ENCODE measurements at places on chromosomes 7 and 10. TPM values are rescaled to one million over a fixed set of nuclear protein-coding genes. Genes with fewer than 3 reads are reported as not detected.

CAMK2B gene
- total RNA-seq, result 0.31 TPM

DNA sequence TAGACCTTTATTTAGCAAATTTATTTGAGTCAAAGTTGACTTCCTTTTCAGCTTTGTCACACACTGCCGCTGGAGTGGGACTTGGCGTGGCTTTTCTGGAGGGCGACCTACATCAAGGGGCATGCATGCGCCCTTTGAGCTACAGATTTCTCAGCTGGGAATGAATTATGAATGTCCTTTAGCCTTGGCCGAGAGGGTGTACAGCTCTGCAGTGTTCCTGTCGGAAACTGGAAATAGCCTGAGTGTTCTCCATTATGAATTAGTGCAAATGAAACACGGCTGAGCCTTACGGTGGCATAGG is 79.7 kb downstream of the GLRX3 start:
- DNase-seq, result no peak

DNA sequence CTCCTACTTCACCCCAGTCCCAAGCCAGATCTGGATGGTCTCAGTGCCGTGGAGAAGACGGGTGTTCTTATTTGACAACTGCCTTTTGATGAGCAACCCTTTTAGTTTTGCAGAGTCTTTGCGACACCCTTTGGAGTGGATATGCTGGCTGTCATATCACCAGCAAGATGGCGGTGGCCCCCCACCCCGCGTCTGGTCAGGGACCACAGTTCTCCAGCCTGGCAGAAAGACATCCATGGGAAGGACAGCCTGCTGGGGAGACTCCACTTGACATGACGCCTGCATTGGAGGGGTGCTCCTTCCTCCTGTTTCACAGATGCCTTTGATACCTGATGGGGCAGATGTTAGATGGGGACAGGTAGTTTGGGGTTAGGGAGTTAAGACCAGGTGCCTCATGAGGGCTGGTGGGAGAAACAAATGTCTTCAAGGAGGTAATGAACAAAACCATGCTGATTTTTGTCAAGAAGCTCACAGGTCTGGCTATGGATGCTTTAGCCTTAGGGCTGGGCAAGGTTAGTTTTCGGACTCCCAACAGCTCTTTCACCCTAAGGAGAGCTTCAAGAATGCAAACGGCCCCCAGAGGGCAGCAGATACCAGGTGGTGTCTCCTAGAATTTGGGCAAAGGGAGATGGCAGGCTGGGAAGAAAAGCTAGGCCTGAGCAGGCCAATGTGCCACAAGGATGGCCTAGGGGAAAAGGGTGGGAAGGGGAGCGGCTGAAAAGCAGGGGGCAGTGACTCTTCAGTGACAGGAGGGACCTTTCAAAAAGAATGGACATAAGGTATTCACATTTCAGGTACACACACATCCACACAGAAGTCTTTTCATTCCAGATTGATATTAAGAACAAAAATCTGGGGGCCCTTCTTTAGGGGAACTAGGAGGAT is 95.2 kb downstream of the CLEC2L start:
- DNase-seq, result peak; percentile 61

GRCh38 chr7:158495786-158496185 is 91.8 kb downstream of the PTPRN2 start:
- peak; percentile 80 for DNase-seq

DNA sequence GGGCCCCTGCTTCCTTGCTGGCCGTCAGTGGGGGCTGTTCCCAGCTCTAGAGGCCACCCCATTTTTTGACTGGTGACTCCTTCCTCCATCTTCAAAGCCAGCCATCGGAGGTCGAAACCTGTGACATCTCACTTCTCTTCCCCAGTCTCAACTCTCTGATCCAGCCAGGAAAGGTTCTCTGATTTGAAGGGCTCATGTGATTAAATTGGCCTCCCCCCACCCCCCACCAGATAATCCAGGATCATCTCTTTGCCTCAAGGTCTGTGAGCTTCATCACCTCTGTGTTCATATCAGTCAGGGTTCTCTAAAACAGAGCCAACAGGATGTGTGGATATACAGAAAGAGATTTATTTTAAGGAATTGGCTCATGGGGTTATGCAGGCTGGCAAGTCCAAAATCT is 5.6 kb upstream of the RAMP3 start:
- no peak for DNase-seq

DNA sequence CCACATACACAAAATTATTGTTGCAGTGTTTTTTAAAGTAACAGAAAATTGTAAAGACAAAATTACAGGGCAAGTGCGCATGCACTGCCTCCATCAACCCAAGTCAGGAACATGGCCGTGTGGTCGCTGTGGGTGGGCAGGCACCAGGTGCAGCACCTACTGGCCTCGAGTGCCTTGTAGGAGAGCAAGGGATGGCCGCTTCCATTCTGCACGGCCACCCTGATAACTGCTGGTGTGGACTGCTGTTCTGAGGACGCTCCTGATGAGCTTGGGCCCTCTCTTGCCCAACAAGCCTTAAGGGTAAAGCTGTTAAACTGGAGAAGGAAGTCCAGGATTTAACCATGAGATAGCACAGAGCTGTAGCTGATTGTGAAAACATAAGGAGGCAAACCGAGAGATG is 124.6 kb upstream of the PPP1R9A start:
- no peak for DNase-seq

DNA sequence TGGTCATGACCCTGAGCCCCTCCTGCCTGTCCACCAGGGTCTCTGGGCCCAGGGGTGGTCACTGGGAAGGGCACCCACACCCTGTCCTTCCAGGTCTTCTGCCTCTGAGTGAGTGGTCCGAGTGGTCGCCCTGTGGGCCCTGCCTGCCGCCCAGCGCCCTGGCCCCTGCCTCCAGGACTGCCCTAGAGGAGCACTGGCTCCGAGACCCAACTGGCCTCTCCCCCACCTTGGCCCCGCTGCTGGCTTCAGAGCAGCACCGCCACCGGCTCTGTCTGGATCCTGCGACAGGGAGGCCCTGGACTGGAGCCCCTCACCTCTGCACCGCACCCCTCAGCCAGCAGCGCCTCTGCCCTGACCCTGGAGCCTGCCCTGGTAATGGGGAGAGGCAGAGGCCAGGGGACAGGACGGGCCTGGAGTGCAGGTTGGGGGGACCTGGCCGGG is 13.9 kb upstream of the ZNF862 start:
- DNase-seq, result no peak

GRCh38 chr7:124257638-124258308 is 224.9 kb upstream of the TMEM229A start:
- no peak for DNase-seq

Measured in neural progenitor cell (in vitro differentiated cells).